Aorta (tissue), 5 donors: ENCODE measurements at places on chromosomes 6 and 20.

GRCh38 chr6:40164345-40164755, 230.1 kb upstream of the MOCS1 start:
- no peak for DNase-seq

DNA sequence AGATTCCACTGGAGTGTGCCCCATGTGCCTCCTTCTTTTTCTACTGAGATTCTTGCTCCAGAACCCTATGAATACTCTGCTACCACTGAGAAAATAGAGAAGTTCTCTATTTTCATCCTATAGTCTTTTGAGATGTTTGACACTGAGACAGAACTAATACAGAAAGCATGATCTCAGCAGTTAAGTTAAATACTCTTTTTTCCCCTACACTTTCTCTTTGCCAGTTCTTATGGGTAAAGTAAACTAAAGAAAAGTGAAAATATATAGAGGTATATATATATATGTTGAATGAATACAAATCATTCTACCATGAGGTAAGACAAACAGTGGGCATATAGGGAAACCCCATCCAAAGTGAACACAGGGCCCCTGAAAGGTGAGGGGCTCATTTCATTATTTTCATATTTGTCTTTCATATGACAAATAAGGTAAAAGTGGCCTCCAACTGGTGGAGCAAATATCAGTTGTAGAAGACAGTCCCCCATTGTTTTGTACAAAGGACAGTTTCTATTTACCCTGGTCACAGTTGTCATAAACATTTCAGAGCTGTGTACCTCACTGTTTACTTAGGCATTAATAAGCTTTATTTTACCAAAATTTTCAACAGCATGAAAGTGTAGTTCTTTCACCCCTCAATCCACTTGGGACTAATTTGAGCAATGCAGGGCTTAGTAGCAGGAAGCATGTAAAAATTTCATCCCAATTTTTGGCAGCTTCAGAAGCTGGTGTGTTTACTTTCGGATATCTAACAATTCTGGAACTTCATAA, 188.3 kb upstream of the MARCKS start:
- no peak for DNase-seq

DNA sequence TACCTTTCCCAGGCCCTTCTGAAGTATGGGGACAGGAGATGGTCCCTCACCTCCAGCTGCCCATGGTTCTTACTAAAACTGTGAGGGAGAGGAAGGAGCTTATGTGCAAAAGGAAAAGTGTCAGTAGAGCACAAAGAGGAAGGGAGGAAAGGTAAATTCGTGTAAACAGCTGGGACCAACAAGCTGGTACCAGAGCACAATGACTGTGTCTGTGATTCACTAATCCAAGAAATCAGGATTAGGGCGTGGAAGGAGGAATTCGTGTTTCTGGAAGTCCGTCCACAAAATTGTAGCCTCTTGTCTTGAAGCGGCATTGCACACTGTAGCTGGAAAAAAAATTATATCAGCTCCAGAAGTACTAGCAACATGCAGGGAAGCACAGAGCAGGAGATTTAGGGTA, 129.0 kb upstream of the RREB1 start:
- no peak for DNase-seq

- no peak for DNase-seq
Measured at GRCh38 chr20:11943778-11944177, 26.1 kb downstream of the BTBD3 start.

DNA sequence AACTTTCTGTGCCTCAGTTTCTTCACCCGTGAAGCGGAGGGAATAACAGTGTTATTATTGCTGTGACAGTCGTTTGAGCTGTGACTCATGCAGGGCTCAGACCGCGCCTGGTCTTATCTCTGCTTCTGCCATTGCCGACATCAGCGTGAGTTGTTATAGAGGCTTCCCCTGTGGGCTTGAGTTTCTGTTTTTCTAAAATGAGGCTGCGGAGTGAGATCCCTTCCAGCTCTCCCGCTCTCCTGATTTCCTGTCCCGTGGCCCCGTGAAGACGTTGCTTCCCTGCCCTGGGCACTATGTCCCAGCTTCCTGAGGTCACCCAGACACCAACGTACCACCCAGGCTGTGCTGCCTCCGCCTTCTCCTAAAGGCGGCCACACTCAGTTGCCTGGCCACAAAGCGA, 278.5 kb downstream of the BMP7 start:
- peak; percentile 48 for DNase-seq

DNA sequence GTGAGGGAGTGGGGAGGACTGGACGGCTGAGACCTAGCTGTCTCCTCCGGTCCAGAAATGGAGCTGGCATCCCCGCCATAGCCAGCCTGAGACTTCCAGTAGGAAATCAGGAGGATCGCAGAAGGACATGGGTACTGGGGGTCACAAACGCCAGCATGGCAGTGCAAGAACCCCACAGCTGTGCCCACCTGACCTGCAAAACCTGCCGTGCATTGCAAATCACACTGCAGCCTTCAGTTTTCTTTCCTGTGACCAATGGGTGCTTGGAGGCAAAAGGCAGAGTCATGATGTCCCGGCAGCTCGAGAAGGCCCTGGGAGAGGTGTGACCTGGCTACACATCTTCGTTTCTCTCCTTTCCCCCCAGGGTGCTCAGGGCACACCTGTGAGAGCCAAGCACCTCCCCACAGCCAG, 23.3 kb upstream of the PHACTR3 start:
- DNase-seq: peak; percentile 31

- DNase-seq: no peak
Measured at GRCh38 chr6:107822176-107823046, 1.7 kb downstream of the SCML4 start.

- DNase-seq: no peak
Measured at GRCh38 chr6:35751594-35751993, 14.8 kb downstream of the ARMC12 start.

GRCh38 chr6:40489798-40490197, 97.4 kb downstream of the LRFN2 start:
- no peak for DNase-seq

DNA sequence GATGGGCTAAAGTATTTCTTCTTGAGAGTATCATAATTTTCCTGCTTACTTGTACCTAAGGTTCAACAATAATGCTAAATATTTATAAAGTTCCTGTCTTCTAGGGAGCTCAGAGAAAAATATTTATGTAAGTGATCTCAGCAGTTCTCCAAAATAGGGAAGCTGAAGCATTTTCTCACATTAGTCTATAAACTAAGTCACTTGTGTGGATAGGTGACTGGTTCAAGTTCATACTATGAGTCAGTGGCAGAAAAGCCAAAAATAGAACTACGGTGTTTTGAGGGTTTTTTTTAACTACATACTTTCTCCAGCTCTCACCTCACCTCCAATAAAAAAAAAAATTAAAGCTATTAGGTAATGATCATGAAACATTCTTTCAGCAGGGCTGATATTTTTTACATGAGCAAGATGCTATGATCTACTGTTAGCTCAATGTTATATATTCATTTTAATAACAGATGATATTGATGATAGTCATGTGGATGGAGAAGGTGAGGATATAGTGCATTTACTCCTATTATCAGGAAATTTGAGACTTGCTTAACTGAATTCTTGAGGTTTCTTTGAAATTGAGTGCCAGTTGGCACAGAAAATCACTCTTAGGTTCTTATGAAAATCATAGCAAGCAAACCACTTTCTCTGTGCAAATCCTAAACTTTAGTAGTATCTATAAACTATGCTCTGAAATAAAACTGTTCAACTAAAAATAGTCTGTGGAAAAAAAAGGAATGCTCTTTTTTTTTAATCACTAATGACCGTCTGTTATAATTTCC, 4.1 kb upstream of the MOXD1 start:
- no peak for DNase-seq

DNA sequence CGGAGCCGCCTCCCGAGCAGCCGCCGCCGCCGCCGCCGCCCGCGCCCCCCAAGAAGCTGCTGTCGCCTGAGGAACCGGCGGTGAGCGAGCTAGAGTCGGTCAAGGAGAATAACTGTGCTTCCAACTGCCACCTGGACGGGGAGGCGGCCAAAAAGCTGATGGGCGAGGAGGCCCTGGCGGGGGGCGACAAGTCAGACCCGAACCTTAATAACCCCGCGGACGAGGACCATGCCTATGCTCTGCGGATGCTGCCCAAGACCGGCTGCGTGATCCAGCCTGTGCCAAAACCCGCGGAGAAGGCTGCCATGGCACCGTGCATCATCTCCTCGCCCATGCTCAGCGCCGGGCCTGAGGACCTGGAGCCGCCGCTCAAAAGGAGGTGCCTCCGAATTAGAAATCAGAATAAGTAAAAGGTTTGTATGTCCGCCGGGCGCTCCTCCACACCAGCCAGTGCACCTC, 145.2 kb downstream of the SOBP start:
- no peak for DNase-seq

DNA sequence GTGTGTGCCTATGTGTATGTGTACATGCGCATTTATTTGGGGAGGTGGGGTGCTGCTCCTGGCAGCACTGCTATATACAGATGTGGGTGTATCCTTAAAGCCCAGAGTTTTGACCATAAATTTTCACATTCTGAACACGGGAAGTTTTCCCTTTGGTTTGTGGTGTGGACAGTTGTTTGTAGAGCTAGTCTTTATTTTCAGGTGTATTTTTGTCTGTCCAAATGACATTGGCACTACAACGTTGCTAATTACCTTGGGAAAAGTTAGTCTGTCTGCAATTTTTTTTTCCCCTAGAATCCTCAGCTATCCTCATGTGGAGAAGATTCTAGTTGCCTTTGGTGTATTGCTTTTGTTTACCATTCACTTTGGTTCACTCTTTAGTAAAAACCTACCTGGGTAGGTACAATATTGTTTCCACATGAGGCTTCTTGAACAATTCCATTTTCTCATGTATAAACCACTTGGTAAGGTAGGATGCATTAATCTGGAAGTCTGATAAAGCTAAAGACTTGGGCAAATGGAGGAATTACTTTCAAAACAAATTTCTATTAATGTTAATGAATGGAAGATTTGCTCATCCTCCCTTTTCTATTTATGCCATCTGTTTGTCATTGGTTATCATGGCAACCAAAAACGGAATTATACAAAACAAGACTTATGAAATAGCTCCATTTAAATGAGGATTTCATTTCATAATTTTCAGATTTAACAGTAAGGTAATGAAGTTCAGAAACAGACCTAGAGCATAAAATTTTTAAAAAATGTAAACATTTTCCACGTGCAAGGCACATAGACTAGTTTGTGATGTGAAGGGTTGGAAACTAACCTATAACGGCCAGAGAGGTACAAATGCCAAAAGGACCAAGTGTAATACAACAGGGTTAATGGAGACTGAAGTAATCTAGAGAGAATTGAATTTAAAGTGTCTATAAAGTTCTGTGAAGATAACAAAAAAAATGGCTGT, 3.9 kb downstream of the CCN2 start:
- no peak for DNase-seq

- no peak for DNase-seq
Measured at GRCh38 chr6:21022343-21023107, 488.3 kb downstream of the CDKAL1 start.

DNA sequence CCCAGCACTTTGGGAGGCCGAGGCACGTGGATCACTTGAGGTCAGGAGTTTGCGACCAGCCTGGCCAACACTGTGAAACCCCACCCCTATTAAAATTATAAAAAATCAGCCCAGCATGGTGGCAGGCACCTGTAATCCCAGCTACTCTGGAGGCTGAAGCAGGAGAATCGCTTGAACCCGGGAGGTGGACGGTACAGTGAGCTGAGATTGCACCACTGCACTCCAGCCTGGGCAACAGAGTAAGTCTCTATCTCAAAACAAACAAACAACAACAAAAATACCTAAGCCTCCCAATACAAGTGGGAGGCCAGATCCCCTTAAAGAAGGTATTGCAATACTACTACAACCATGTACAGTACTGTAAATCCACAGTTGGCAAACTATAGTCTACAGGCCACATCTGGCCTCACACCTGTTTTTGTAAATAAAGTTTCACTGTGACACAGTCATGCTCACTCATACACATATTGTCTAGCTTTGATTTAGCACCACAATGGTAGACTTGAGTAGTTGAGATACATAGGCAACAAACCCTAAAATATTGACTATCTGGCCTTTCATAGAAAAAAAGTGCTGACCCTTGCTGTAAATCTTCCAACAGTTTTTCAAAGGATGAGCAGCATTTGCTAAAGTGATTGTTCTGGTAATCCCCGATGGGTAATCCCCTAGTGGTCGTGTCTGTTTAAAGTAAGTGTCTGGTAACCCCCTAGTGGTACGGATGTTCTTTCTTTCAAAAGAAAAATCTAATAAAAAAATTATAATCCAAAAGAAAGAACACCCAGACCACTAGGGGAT, 202.0 kb downstream of the RNGTT start:
- no peak for DNase-seq

DNA sequence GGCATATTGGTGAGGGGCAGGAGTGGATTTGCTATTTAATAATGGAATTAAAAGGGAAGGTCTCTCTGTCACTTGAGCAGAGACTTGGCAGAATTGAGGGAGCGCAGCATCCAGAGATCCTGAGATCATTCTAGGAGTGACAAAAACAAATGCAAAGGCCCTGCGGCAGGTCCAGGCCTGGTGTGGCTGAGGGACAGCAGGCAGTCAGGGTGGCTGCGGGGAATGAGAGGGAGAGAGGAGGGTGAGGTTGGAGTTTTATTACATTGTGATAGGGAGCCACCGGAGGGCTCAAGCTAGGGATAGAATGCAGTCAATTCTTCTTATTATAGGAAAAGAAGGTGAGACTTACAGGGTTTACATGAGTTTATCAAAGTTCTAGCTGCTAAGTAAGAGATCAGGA, 59.5 kb upstream of the PBOV1 start:
- DNase-seq: no peak

GRCh38 chr6:47118611-47119010, 76.5 kb upstream of the ADGRF1 start:
- DNase-seq: no peak

DNA sequence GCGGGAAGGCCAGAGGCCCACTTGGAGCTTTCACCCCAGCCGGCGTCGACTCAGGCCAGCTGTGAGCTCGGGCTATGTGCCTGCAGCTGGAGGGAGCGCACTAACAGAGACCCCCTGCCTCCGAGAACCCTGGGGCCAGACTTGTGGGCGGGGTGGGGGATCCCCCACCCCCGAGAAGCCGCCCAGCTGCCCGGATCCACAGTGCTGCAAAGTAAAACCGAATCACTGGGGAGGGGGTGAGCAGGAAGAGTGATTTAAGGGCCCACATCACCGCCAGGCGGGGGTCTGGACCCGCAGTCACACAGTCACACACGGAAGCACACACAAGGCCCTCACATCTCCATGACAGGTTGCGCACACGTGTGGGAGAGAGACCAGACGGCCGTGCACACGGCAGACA, 48.7 kb downstream of the KCNQ2 start:
- DNase-seq: no peak

GRCh38 chr6:132264021-132264500, 137.2 kb downstream of the MOXD1 start:
- no peak for DNase-seq

GRCh38 chr6:145022199-145022796, 713.0 kb downstream of the EPM2A start:
- no peak for DNase-seq
